ENCODE measurements at places on chromosomes 1 and 21.

DNA sequence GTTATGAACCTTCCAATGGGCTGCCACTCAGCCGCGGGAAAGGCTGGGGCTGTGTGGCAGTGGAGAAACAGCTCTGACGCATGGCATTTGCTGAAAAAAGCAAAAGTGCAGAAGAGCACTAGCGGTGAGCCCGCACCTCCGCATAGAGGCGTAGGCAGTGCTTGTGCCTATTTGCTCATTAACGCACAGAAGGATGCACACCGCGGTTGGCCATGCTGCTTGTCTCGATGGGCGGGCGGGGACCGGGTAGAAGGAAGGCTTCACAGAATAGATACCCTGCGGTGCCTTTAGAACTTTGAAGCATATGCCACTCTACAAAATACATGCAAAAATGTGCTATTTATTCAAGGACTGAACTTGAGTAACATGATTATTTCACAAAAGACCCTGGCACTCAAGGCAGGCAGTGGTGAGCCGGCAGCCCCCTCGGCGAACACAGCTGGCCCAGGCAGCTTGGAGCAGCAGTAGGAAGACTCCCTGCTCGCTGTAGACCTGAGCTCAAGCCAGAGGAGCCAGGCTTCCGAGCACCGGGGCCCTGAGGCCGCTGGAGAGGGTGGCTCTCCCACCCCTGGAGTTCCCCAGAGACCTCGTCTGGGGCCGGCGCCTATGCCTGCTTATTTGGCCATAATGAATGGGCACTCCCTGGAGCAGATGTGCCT lies 71.5 kb downstream of the SIK1 start:
- DNase-seq, result no peak

- no peak for DNase-seq
These were observed 32.8 kb downstream of the GJA4 start for GRCh38 chr1:34825455-34826091.

DNA sequence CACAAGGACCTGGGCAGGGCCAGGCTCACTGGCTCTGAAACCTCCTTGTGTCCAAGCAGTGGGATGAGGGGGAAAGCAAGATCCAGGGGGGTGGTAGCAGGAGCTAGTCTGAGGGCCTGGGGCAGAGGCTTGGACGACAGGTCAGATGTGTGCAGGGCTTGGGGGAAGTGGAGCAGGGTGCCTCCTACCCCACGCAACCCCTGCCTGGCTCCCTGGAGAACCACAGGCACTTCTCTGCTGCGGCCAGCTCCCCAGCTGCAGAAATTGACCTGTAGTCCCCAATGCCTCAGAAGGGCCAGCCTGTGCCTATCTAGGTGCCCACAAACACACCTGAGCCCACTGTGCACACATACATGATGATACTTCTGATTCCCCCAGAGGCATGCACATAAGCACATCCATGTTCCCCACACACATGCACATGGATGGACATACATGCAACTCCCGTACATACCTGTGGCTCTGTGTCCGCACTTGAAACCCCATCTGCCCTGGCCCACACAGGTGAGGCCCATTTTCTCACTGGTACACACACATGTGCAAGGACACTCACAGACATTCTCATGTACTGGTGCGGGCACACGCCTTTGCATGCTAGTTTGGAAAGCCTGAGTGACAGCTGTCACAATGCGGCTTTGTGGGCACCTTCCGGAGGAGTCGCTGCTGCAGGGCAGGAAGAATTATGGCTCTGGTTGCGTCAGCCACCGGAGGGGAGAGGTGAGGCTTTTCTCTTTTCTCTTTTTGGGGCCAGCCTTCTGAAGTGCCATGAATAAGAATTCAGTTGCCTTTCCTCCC lies 247.2 kb upstream of the CSF3R start:
- DNase-seq, result no peak

DNA sequence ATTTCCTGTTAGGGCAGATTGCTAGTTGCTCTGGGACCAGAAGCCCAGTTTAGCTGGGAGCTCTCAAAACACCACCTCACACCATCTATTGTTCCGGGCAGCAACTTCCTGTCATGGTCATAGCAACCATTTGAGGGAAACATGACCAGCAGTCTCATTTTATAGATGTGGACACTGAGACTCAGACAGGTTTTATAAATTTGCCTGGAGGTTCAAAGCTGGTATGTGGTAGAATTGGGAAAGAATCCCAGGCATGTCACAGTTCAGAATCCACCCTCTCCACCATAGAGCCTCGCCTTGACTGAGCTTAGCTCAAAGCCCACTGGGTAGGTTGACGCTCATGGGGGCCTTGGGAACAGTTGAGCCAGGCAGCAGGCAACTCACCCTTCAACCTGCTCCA lies 14.0 kb upstream of the TRIM67 start:
- DNase-seq, result no peak

- no peak for DNase-seq
These were observed 127.6 kb upstream of the CTTNBP2NL start for GRCh38 chr1:112268408-112268807.

DNA sequence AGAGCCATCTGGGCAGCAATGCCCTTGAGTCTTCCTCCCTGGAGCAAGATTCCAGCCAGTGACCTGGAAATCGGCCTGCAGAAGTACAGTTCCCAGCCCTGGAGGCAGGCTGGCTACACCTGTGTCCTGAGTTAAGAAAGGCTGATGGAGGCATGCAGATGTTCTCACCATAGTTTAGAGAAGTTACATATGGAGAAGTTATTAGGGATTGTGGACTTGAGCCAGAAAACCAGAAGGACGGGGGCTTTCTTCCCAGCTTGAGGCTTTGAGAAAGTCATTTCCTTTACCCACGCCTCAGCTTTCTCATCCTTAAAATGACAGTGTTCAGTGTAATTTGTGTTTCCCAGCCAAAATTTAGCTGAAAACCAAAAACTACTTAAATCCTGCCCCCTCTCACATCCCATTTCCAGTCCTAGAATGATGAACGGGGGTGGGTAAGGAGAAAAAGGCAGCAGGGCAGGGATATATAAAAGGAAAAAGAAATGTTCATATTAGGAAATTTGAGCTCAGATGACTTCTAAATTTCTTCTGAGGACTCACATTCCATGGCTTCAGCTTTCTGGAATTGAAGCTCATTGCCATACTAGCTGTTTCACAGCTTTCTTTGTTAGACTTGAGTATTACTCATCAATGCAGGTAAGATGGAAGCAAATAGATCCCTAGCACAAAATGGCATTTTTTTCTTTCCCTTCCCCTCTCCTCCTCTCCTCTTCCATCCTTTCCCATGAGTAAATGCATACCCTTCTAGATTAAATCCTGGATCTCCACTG lies 14.4 kb upstream of the C8B start:
- no peak for DNase-seq

- no peak for DNase-seq
These were observed 98.7 kb upstream of the PDC start for GRCh38 chr1:186559601-186560116.
